ENCODE measurements at places on chromosomes 2 and 18. TPM values are rescaled to one million over a fixed set of nuclear protein-coding genes. Genes with fewer than 3 reads are reported as not detected.

GRCh38 chr2:8452979-8453903 lies 228.6 kb upstream of the ID2 start:
- no peak for DNase-seq

- DNase-seq, result no peak
Observed at GRCh38 chr2:136935119-136935518, 169.8 kb downstream of the THSD7B start.

DNA sequence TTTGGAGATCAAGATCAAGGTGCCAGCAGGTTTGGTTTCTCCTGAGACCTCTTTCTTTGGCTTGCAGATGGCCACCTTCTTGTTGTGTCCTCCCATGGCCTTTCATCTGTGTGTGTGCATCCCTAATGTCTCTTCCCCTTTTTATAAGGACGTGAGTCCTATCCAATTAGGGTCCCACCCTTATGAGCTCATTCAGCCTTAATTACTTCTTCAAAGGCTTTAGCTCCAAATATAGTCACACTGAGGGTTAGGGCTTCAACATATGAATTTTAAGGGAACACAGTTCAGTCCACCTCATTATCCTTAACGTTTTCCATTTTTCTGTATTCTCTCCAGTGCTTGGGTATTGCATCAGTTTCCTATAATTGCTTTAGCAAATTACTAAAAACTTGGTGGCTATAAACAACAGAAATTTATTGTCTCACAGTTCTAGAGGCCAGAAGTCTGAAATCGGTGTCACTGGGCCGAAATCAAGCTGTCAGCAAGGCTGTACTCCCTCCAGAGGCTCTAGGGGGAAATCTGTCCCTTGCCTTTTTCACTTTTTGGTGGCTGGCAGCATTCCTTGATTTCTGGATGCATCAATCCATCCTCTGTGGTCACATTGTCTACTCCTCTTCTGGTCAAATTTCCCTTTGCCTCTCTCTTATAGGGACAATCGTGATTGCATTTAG lies 34.1 kb downstream of the CDC42EP3 start:
- no peak for DNase-seq

GRCh38 chr2:212145121-212145520 lies 393.5 kb downstream of the ERBB4 start:
- DNase-seq, result no peak

GRCh38 chr2:42071791-42072190 lies 24.0 kb downstream of the PKDCC start:
- peak; percentile 59 for DNase-seq

DNA sequence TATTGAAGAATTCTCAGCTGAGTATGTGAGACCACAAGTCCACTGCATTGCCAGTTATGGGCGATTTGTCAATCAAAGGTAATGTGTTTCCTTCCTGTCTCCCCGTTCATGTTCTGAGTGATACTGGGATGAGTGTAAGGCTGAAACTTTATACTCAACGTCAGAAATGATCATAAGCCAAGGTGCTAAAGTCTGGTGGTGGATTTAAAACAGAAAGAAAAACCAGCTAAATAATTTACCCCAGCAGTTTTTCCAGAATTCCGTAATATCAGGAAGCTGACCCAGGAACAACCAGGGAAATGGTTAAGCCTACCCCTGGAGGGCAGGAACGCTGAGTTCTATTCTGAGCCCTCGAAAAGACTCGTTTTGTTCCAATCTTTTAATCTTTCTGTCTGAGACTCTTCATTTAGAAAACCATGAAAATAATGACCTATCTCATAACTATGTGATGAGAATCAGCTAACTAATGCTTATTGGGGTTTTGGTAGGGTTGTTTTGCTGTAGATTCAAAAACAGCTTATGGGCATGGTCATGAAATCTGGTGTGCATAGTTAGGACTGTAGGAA lies 149.6 kb downstream of the LAMA3 start:
- DNase-seq, result no peak

The FKBP1B gene
- 3.9 TPM for total RNA-seq

GRCh38 chr2:112061840-112062239 lies 6.8 kb downstream of the TMEM87B start:
- DNase-seq, result no peak

DNA sequence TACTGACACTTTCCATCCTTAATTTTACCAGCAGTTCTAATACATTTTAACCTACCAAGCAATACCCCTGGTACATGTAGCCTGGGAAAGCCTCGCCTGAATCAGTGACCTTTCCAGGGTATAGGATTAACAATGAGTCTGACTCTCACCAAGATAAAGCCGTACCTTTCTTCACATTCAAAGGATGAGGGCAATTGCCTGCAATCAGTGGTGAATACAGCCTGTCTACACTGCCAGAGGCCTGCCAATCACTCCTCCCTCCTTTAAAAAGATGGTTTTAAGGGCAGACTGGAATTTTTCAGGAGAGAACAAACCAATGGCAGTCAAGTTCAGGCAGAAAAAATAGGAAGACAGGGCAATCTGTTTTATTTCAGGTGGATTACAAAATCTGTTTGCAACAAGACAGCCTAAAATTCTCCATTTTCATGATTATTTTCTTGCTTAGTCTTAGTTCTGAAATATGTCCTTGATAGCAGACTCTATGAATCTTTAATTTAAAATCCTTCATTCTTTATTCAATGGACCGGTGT lies 4.8 kb downstream of the EPHA4 start:
- DNase-seq, result no peak

- no peak for DNase-seq
Observed at GRCh38 chr2:230865307-230865765, 594 bp downstream of the ITM2C start.

The INSIG2 gene
- total RNA-seq, result 13.9 TPM

DNA sequence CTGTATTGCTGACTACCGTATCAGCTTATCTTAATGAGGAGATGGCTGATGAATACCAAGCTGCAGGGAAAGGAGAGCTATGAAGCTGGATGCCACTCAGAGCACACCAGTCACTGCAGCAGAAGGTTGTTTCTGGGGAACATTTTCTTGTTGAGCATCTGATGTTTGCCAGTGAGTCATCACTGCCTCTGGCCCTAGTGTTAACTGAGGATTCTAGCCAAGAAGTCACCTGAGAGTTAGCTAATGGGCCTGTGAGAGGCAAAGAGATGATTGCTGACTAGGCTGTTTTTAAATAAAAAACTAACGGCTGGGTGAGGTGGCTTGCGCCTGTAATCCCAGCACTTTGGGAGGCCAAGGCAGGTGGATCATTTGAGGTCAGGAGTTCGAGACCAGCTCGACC lies 37.9 kb downstream of the CCDC150 start:
- DNase-seq, result no peak

The CIAO1 gene
- total RNA-seq, result 50.8 TPM

The ZSWIM2 gene
- total RNA-seq, result not detected

The REG3A gene
- total RNA-seq, result not detected

- DNase-seq, result no peak
Observed at GRCh38 chr2:163734881-163735684, 725 bp downstream of the FIGN start.

DNA sequence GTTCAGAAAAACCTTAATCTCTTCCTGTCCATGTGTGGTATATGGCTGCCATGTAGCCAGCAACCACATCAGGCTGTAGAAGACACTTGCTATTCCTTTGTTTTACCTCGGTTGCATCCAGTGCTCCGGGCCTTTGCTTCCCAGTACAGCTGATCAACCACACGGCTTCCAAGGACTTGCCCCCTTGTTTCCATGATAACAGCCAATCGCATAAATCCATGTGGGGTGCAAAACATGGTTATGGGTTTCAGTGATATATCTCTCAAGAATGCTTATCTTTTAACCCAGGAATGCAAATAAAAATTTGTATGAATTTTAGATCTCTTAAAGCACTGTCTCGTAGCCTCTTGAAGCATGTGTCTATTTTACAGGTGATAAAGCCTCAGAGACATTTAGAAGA lies 118.3 kb downstream of the MGAT5 start:
- no peak for DNase-seq

DNA sequence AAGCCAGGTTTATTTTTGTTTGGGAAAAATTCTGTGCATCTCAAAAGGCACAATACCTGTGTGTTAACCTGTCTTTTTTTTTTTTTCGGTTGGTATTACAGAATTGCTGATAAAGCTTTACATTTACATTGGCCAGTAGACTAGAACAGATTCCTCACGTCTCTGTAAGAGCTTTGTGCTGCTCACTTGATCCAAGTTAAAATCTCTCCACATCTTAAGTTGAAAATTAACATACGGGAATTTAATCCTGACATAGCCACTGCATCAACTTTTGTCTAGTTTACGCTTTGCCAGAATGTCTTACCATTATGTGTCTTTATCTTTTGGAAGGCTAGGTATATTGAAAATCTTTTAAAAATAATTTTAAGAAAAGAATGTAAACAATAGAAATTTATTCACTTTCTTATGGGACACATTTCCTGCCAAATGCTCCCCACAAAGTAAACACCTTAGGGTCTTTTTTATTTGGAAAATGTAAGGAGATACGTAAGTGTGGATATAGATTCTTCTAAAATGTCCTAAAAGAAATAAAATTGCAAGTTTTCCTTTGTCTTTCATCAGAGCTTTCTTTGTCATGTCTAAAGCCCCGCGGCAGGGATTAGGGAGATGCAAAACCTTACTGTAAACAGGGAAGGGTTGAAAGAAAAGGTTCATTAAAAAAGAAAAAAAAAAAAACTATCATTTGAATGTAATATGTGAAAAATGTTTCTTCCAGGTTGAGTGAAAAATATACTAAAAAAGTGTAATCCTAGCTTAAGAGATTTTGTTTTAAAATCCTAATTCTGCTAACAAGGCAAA lies 912.8 kb downstream of the NRXN1 start:
- DNase-seq, result no peak

DNA sequence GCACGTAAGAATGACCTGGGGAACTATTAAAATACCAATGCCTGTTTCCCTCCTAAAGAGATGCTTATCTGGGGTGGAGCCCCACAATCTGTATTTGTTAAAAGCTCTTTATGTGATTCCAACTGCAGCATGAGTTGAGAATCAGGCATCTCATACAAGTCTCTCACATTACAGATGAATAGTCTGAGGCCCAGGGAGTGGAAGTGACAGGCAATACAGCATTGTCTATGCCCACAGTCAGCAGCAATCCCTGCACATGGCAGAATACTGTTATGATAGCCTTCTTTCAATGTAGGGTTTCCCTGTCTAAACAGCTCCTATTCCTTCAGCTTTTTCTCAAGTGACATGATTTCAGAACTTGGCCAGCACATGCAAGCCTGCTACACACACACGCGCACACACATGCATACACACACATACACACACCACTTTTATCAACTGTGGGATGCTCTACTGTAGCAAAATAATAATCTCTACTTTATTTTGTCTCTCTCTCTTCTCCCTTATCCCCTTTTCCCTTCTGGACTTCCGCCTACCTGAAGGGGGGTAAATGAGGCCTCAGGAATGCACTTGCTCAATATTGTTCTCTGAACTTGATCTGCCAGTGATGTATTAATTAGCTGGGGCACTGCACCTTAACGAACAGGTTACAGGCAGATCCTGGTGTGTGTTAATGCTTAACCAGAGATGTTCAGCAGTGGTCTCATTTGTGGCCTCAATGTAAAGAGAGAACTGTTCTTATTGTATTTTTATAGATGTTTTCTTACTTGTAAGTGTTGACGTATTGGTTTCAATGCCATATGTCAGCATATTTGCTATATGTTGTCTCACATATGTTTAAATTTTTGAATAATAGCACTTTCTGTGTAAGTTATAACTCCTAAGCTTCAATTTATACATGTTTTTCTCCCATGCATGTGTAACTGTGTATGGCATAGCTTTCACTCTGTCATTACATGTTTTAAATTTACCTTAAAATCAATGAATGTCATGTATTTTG lies 116.0 kb downstream of the SETBP1 start:
- DNase-seq, result no peak

The SYT4 gene
- 0.58 TPM for total RNA-seq

GRCh38 chr2:57373530-57373929 lies 673.1 kb upstream of the VRK2 start:
- no peak for DNase-seq

The PROM2 gene
- total RNA-seq, result 5.1 TPM
